ENCODE measurements at places on chromosomes 3 and 15.

GRCh38 chr3:191435981-191436380, 25.0 kb upstream of the PYDC2 start:
- no peak for DNase-seq

DNA sequence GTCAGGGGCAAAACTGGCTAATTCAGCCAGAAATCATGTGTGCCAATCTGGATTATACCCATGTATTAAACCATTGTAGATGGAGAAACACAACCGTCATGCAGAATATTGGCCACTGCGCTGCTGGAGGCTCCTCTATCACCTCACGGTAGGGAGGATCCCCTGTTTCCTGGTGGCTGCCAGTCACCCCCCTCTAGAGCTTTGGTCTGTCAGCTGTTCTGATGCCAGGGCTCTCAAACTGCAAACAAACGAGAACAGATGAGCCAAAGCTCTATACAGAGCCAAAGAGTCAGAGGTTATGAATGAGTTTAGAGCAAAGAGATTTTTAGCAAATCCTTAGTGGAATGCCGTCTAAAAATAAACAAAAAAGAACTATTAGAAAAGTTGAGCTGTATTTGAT, 62.5 kb downstream of the IL20RB start:
- no peak for DNase-seq

- DNase-seq = no peak
Measured at GRCh38 chr3:59212128-59212779, 162.4 kb upstream of the CFAP20DC start.

DNA sequence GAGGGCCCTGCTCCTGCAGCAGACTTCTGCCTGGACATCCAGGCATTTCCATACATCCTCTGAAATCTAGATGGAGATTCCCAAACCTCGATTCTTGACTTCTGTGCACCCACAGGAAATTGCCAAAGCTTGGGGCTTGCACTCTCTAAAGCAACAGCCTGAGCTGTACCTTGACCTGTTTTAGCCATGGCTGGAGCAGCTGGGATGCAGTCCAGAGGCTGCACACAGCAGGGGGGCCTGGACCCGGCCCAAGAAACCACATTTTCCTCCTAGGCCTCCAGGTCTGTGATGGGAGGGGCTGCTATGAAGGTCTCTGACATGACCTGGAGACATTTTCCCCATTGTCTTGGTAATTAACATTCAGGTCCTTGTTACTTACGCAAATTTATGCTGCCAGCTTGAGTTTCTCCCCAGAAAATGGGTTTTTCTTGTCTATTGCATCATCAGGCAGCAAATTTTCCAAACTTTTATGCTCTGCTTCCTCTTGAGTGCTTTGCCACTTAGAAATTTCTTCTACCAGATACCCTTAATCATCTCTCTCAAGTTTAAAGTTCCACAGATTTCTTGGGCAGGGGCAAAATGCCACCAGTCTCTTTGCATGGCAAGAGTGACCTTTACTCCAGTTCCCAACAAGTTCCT, 11.8 kb upstream of the MYO5A start:
- no peak for DNase-seq

- DNase-seq = no peak
Measured at GRCh38 chr3:136267235-136267634, 17.1 kb downstream of the PCCB start.

DNA sequence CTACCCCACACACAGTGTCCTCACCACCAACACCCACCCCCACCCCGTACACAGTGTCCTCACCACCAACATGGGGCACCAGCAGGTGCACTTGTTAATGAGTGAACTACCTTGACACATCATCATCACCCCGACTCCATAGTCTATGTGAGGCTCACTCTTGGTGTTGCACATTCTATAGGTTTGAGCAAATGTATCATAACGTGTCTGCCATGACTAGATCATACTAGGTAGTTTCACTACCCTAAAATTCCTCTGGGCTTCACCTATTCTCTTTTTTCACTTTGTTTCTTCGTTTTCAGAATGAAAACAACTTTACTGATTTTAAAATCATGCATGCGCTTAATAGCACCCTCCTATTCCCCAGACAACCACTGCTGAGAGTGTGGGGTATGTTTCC, 102.6 kb upstream of the SLC6A6 start:
- DNase-seq = no peak

Data from NK-92 treated with Interleukin-12 subunit alpha and Interleukin-12 subunit beta, amount 100 ng/mL, for 24 hours (cell line).